H1 (cell line): ENCODE measurements at places on chromosomes 7 and 10.

- no peak for DNase-seq
Measured at GRCh38 chr7:68258609-68259008, 1262.0 kb downstream of the TYW1 start.

DNA sequence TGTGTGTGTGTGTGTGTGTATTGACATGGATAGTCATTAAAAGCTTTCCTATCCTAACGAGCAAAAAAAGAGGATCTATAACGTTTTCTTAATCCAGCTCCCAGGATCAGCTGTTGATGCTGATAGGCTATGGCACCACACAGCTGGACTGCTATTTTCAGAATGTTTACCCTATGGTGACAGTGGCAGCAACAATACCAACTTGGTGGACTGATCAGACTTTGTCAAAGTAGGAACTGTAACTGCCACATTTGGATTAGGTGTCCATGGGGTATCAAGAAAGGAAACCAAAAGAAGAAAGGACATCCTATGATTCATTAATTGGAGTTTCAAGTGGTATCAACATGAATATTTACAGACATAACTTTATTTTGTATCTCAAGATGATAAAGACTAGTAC is 2.7 kb upstream of the CLEC5A start:
- DNase-seq: no peak

DNA sequence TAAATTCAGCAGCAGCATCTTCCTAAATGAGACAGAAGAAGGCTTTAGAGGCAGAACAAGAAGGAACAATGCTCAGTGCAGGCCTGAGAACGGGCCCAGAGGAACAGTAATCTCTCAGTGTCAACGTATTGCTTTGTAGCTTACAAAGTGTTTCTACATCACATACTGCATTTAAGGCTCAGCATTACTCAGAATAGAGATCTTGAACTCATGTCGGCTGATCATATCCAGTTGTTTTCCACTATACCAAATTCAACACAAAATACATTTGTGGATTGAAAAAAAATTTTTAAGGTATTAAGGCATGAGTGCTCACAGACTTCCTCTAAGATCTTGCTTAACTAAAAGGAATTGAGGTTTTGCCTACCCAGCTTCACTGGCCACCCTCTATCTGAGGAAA is 325.1 kb downstream of the HPSE2 start:
- DNase-seq: no peak

DNA sequence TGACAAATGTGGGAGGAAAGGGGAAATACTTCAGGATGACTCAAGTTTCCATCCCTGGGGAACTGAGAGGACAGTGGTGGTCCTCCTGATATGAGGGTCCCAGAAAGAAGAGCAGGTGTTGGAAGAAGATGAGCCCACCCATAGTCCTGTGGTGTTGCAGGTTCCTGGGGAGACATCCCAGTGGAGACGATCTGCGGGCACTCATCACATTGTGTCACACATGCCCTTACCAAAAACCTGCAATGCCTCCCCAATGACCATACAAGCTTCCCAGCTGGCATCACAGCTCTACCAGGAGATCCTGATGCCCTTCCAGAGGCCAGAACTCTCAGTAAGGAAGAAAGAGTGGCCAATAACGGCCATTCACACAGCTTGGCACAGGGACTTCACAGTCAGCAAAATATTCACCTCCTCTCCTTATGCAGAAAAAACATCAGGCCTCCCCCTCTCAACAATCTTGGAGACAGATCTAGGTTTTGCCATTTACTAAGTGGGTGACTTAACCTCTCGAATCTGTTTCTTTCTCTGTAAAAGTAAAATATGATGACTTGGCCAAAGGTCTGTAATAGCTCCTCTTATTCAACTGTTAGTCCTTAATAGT is 9.0 kb downstream of the PUS7 start:
- no peak for DNase-seq

- DNase-seq: no peak
Measured at GRCh38 chr7:20697351-20697750, 81.9 kb downstream of the ABCB5 start.

- no peak for DNase-seq
Measured at GRCh38 chr7:157873664-157874063, 536.9 kb downstream of the DNAJB6 start.

DNA sequence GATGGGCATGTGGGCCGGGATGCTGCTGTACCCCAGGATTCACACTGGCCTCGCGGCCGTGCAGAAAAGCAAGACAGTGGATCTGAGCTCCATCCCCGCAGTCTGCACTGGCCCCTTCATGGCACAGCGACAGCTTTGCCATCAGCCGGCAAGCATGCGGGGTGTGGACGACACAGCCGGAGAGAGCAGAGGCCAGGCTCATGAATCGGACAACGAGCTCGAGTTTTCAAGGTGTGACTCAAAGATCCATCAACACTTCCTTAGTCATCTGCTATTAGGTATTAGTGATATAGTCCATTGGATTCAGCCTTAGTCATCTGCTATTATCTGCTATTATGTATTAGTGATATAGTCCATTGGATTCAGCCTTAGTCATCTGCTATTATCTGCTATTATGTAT is 254.7 kb downstream of the KLF6 start:
- DNase-seq: no peak

DNA sequence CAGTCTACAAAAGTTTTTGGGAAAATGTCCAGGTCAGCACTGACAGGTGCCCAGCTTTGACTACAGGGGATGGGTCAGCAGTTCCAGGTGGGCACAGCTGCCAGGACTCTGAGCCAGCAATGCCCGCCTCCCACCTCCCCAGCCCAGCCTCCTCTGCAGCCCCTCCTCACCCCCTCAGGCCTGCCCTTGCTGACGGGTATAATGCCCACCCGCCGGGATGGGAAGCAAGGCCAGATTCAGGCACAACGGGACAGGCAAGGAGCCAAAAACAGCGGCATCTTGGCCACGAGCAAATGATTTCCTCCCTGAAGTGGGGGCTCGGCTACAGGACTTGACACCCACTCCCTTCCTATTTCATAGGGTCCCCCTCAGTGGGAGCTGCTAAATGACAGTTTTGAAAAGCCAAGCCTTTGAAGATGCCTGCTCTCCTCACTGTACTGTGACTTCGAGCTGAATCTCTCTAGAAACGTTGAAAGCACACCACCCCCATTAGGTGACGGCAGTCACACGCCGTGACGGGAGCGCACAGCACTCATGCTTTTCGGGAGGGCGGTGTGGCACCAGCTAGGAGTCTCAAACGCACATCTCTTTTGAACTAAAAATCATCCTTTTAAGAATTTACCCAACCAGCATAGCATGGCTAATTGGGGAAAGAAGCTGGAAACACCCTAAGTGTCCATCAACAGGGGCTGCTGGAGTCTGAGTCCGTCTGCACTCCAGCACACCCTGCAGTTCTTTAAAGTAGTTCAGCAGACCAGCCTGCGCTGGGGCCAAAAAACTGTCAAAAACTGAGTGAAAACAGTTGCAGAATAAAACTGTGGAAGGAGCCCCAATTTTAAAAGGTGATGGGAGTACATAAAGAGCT is 29.6 kb downstream of the MAD1L1 start:
- DNase-seq: no peak

DNA sequence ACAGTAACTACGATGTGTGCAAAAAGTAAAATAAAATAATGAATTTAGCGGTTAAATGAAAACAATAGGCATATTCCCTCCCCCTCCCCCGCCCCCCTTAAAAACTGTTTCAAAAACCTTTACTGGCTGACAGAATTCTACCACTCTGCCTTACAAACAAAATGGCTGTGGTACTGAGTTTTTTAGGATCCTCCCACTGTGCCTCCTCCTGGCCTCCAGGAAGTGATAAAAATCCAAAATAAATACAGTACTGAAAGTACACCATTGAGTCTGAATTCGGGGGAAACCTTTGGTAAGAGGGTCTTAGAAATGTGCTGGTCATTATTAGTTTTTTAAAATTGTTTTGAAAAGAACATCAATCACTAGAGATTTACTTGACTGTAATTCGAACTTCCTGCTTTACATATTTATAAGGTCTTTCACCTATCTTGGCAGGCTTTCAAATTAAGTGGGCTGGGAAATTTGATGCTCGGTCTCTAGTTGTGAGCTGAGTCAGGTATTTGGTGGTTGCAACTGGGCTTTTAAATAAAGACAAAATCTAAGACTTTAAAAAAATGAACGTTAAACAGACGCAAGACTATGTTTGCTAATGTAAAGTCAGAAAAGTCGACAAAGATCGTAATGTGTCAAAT is 32.5 kb upstream of the EPC1 start:
- no peak for DNase-seq

- no peak for DNase-seq
Measured at GRCh38 chr7:79157281-79157680, 296.2 kb downstream of the MAGI2 start.
